Right hindlimb (tissue), 1 donor: ENCODE measurements at places on chromosomes 1 and 21.

- no peak for DNase-seq
Measured at GRCh38 chr1:246793356-246793896, 69.2 kb downstream of the SCCPDH start.

DNA sequence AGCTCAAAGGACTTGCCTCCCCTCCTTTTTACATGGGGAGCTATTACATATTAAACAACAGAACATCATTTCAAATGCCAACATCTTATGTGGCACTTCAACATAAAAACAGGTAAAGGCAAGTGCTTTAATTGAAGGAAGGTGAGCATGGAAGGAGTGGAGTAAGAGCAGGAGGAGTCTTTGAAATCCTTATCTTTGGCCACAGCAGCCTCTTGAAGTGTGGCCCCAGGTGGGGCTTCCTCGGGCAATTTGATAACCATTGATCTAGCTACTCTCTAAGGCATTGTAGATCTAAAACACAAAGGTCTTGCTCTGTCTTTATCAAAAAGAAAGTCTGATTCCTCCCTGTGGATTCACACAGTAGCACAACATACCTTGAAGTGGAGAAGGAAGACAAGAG lies 70.9 kb upstream of the PPP2R5A start:
- DNase-seq: no peak

- no peak for DNase-seq
Measured at GRCh38 chr1:115717541-115717940, 51.0 kb downstream of the CASQ2 start.

- no peak for DNase-seq
Measured at GRCh38 chr1:87473203-87473661, 144.6 kb downstream of the LMO4 start.

DNA sequence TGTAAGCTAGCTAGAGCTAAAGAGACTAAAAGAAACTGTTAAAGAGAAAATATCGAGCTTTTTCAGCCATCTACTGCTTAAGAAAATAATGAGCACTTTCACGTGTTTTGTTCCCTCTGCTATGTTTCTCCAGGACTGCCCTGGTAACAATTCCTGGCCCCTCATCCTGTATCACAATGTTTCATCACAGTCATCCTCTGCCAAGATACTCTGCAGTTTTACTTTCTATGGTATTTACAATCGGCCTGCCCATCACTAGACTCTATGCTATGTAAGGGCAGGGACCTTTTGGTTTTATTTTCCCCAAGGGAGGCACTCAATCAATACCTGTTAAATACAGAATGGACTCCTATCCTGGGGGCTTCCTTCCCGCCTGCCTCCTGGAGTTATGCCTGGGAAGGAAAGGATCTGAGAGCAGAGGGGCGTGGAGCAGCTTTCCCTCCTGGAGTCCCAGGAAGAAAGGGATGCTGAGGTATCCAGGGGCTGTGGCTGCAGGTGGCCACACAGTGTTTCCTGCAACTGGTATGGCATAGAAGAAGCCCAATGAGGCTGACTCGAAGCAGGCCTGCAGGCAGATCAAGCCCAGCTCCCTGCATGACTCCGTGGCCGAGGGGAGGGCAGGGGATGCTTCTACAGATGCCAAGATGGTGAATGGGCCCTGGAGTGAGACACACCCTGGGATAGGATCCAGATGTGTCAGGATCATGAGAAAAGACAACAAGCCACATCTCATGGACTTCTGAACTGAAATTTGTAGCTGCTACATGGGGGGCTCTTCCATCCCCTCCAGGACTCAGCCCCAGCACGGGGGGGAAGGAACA lies 52.9 kb downstream of the MATN1 start:
- no peak for DNase-seq

- DNase-seq: no peak
Measured at GRCh38 chr1:200866521-200866920, 6.3 kb upstream of the GPR25 start.

DNA sequence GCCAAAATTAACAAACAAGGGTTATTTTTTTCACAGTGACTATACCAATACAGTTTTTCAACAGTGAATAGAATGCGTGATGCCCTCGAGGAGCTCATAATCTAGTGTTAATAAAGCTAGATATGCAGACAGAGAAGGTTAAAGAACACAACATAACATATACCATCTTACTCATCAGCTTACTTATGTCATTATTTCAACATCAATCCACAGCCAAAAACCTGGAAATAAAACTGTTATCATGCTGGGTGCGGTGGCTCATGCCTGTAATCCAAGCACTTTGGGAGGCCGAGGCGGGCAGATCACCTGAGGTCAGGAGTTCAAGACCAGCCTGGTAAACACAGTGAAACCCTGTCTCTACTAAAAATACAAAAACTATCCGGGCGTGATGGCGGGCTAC lies 6.1 kb downstream of the STX6 start:
- no peak for DNase-seq

DNA sequence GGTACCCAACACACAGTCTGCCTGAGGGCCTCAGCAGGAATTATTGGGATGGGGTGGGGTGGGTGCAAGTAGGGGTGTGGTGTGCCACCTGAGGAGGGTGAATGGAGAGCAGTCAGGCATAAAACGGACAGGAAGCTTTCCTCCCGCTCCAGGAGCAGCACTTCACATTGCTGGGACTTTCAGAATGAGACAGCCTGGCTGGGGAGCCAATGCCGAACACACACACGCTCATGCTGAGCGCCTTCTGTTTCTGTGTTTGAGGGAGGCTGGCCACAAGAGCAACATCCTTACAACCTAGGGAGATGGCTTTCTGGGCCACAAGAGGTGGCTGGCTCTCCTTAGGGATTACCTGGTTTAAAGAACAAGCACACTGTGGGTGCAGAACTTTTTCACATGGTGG lies 98.0 kb downstream of the LAMC2 start:
- DNase-seq: no peak

GRCh38 chr1:156937883-156938282 lies 17.5 kb downstream of the LRRC71 start:
- DNase-seq: no peak

DNA sequence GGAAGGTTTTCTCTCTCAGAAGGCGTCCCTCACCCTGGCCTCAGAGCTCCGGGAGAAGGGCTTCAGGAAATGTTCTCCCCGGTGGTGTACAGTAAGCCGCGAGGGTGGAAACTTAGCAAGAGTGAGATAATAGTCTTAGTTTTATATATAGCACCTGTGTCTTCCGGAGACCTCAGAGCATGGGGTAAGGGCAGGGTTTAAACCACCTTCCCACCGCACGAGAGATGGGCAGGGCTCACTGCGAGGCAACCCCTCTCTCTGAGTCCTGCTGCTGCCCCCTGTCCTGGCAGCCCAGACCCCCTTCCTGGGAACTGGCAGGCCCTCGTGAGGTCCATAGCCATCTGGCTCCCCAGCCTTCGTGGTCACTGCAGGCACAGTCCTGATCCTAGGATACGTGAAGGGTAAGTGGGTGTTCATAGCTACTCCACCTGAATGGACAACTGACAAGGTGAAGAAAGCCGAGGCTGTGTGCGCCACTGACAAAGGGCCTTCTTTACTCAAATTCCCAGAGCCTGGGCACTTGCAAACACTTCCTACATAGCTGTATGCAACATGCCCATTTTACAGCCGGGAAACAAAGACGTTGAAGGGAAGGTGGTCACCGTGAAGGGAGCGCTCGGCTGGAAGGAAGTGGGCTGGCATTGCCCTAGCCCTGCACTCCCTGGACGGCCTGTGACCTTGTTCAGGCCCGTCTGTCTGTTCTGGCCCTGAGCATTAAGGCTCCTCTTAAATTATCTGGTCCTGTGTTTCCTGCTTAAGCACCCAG lies 26.9 kb downstream of the ITPKB start:
- no peak for DNase-seq
